Body of pancreas (tissue), 4 donors: ENCODE measurements at places on chromosomes 2 and 18.

DNA sequence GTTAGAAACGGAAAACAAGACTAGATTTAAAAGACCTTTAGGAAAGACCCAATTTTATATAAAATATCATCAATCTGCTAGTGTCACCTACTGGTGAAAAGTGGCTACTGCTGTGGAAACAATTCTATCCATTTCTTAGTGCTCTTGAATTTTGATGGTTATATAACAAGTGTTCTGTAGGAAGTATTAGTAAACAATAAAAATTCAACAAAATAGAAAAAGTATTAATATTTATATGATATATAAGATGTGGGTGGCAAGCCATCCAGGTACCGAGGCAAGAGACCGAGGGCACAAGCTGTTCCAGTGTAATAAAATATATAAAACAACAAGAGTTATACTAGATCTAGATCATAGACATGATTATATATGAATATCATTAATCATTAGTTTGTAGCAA lies 6.2 kb upstream of the TMEM87B start:
- DNase-seq = peak; percentile 42

GRCh38 chr2:241859436-241860183 lies 916 bp upstream of the PDCD1 start:
- DNase-seq = peak; percentile 22

- peak; percentile 89 for DNase-seq
Observed at GRCh38 chr18:9614401-9615279, at the start of gene PPP4R1. Gene PPP4R1 (minus strand): TSS chr18:9614559. CDS start chr18:9614484, 75 bp downstream.

DNA sequence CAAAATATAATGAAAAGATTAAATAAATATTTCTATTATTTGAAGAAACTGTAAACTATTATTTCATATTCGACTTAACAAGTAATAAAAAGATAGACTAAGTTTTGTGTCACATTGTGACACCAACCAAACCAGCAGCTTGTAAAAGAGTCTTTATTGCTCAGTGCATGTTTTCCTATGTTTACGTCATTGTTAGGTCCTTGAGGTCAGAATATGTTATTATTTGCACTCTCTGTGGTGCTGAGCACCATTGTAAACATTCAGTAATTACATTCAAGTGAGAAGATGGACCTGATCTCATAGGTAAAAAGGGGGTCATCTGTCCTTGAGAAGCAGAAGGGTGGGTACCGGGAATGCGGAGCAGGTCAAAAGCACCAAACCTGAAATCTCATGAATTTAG lies 1999.1 kb upstream of the CELF4 start:
- DNase-seq = no peak

DNA sequence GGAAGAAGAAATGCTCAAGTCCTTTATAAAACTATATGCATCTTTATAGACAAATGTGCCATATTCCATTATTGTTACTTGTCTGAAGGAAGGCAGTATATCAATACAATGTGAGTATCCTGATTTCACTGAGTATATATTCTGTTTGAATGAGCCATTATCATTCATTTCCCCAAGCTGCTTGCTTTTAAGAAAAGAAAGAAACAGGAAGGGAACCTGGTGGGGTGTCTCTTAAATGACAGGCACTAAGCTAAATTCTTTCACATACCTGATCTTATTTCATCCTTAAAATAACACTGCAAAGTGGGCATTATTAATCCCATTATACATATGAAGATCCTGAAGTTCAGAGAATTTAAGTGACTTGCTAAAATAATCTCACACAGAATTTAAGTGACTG lies 307.9 kb downstream of the SLC8A1 start:
- no peak for DNase-seq

DNA sequence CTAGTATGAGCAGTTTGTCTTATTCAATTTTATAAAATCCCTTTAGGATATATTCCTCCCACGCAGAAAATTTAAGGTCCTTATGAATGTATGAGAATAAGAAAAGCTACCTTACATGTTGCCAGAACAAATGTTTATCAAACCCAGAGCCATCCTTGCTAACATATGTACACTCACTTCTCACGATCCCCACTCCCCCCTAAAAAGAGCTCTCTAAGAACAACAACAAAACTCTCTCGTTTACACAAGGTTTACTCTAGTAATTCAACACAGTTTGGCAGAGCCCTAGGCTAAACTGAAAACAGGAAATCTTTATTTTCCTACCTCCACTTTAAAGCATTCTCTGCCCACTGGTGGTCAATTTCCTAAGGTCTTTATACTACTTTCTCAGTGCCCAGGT lies 504.9 kb downstream of the ZEB2 start:
- DNase-seq = no peak
